ENCODE measurements at places on chromosomes 5 and 9. TPM values are rescaled to one million over a fixed set of nuclear protein-coding genes. Genes with fewer than 3 reads are reported as not detected.
A peak's percentile ranks its signal among the peaks of the same experiment; 100 is the strongest.

DNA sequence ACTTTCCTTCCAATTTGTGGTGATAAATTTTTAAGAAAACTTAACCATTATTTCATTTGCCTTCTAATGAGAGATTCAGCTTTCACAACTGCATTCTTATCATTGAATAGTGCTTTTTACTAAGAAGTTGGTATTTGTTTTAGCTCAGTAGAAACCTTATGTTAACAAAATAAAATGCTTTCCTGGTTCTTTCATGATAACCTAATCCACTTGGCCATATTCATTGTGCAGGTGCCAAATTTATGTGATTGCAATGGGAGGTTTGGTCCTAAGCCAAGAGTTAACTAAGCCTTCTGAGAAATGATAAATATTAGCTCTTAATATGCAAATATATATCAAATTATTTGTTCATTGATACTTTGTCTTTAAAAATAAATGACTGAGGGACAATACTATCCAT, 141.1 kb upstream of the TLE4 start:
- ATAC-seq: no peak

DNA sequence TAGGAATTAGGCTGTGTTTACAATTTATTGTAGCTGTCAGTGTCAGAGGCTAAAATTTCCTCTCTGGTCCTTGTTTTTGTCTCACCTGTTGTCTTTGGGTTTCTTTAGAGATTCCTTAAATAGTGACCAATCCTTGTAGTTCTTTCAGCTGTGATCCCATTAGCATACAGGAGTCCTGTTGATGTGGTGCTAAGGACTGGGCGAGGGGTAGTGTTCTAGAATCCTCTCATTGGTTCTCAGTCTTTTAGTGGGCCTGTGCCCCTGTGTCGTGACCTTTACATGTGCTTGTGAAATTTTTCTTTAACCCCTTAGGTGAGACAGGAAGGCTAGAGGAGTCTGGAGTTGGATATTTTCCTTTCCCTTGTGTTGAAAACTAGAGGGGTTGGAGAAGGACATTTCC, 51.2 kb downstream of the ZNF618 start:
- no peak for ATAC-seq

GRCh38 chr9:83012168-83012921, 50.6 kb downstream of the RASEF start:
- no peak for ATAC-seq

- peak; percentile 65 for ATAC-seq
These were observed 31.7 kb upstream of the KCNMB1 start for GRCh38 chr5:170420806-170421412.

DNA sequence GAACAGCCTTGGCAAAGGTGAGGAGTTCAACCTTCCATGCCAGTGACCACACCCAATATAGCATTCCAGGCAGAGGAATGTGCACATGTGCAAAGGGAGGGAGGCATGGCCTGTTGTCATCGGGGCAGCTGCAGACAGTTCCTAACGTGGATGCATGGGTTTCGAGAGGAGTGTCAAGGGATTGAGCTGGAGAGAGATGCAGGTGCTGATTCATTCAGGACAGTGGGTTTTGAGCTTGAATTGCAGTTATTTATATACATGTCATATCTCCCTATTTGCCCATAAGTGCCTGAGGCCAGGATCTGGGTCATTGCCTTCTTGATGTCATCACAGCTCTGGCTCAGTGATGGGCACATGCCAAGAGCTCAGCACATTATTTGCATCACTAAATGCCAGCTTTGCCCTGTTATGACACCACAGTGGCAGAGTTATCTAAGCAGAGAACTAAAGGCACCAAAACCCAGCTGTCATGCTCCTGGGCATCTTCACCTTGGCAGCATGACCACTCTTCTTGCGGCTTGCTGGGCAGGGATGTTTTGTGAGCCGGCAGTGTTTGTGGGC, 278.0 kb downstream of the NTRK2 start:
- ATAC-seq: no peak

GRCh38 chr9:137445930-137446431, 4.8 kb upstream of the ENTPD8 start:
- ATAC-seq: no peak

DNA sequence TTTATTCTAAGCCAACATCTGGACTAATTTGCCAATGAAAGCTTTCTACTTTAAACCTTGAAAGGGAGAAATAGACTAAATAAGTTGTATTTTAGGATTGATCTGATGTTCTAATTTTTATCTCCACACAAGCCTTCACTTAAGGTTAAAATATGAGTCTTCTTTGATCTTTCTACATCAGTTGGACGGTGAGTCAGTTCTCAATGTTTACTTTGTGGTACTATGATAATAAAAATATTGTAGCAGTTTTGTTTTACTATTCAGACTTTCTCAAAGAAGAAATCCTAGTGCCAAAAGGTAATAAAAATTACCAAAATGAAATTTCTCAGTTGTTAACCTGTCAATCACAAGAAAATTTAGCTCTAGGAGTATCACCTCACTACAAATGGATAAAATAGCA, 203.5 kb upstream of the RGMB start:
- no peak for ATAC-seq

DNA sequence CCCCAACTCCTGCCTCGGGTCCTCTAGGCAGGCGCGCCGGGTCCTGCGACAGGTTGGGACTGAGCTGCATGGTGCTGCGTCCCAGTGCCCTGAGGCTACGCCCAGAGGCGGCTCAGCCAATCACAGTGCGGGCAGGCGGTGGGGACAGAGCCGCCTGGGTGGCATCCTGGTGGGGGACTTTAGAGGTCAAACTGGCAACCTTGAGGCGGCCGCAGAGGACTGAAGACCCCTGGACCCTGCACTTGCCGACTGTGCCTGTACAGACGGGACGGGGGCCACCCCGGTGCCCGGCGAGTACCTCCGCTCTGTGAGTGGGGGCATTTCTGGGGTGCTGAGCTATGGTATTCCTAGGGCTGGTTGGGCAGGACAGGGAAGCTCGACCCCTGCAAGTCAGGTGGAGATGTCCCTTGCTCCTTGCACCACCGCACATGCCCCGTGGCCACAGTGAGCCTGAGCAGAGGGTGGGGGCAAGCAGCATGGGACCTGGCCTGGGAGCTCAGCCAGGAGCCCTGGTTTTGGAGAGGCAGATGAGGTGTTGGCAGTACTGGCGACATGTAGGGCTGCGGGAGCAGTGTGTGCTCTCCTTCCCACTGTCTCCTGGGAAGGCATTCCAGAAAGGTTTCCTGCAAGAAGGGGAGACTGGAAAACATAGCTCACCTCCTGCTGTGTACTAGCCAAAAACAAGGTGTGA, 45.5 kb downstream of the CTSL start:
- no peak for ATAC-seq

SCGB3A2 gene
- total RNA-seq: not detected

SEMA6A gene
- 10.9 TPM for total RNA-seq

HTR4 gene
- 1.0 TPM for total RNA-seq

DRD1 gene
- total RNA-seq: not detected

EIF4E1B gene
- total RNA-seq: not detected

Measured in gastroesophageal sphincter (tissue), 4 donors.